ENCODE measurements at places on chromosomes 13 and 19.

- no peak for DNase-seq
Observed at GRCh38 chr19:5182751-5183150, 157.9 kb downstream of the PTPRS start.

DNA sequence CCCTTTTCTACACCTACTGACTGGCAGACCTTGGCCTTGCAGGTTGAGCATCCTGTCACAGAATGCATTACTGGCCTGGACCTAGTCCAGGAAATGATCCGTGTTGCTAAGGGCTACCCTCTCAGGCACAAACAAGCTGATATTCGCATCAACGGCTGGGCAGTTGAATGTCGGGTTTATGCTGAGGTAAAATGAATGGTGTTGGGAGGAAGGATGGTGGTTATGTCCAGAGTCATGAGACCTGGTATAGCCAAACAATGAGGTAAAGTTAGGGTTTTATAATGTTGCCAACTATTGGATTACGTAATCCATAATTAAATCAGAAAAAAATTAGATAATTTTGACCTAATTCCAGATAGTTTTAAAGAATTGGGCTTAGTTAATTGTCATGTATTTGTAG lies 212.5 kb downstream of the PCCA start:
- DNase-seq = no peak

- no peak for DNase-seq
Observed at GRCh38 chr13:51154029-51154555, 43.0 kb upstream of the C13orf42 start.

GRCh38 chr13:28819735-28820098 lies 422 bp upstream of the MTUS2 start:
- peak; percentile 77 for DNase-seq

DNA sequence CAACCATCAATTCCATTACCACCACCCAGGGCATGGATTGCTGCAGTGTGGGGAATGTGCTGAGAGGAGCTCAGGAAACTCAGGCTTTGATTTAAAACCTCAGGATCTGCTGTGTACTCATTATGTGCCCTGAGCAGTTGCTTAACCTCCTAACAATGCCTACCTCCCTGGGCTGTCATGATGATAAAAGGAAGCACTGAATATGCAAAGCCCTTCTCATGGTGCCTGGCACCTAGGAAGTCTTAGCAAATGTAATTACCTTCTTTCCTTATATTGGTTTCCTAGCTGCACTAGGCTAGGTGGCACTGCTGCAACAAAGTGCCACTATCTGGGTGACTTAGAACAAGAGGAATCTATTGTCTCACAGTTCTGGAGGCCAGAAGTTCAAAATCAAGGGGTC lies 62.2 kb downstream of the KCTD12 start:
- no peak for DNase-seq

DNA sequence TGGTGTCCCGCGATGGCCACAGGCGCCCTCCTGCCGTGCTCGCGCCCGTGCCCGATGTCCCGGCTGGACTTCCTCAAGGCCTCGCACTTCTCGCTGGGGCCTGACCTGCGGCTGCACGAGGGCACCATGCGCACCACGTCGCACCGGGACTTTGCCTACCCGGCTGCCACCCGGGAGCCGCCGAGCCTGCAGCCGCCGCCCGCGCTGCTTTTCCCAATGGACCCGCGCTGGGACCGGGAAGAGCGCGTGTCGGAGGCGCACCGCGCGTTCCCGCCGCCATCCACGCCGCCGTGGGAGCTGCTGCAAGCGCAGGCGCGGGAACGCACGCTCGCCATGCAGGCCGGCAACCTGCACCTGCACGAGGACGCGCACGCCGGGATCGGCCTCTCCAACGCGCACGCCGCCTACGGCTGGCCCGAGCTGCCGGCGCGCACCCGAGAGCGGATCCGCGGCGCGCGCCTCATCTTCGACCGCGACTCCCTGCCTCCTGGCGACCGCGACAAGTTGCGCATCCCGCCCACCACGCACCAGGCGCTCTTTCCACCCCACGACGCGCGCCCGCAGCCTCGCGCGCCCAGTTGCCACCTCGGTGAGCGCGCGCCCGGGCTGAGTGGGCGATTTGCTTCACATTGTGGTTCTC lies 12.1 kb upstream of the PEX11G start:
- peak; percentile 78 for DNase-seq

DNA sequence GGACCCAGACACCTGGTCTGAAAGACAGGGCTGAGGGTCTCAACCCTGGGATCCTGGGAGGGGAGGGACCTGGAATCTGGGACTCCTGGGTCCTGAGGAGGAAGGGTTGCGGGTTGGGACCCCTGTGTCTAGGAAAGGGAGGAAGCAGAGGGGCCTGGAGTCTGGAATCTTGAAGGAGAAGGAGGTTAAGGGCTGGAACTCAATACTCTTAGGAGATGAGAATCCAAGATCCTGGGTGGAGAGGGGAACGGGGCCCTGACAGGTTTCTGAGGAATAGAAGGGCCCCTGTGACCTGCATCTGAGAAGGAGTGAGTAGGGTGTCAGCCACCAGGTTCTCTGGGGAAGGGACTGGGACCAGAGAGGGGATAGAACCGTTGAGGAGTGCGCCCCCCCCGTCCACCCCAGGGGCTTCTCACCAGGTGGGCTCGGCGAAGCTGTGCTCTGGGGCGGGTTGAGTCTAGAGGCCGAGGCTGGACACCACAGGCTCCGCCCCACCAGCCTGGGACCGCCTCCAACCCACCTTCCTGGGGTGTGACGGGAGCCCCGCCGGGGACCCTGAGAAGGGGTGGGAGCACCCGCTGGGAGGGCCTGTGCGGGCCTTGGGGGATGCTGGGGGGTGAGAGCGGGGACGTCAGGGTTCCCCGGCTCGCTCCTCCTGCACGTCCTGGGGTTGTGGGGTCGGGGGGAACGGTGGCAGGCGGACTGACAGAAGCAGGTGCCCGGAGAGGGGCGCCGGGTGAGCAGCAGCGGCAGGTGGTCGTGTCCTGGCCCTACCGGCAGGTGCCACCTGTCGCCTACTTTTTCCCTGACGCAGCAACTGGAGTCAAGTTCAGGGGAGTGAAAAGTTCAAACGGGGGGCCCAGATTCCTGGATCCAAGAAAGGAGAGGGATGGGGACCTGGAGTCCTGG lies at the start of gene MAMSTR:
Gene MAMSTR (minus strand): TSS at position 463 of the 909 bp plus-strand sequence. CDS start 694 bp downstream, outside the sequence.
- no peak for DNase-seq

DNA sequence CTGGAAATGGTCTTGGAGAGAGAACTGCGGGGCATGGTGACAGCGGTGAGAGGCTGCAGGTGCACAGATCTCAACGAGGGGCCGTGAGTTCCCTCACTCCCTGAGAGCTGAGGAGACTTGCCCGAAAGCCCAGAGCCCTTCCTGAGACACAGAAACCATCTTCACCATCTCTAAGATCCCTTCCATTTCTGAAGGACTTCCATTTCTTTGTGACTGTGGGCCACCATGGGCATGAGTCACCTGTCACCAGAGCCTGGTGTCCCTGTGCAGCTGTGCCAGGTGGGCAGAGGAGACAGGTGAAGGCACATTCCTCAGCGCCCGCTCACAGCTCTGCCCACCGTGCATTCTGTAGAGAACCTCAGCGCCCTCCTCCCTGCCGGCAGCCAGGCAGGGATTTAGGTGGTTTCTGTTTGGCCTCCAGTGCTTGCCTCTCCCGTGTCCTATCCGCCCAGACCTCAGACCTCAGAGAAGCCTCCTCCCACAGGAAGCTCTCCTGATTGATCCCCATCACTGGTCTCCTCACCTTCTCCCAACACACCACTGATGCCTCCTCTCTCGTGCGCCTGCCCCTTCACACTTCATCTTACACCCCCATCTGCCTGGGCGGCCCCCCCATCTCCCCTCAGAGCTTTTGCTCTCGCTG lies 24.2 kb downstream of the SH3GL1 start:
- no peak for DNase-seq

DNA sequence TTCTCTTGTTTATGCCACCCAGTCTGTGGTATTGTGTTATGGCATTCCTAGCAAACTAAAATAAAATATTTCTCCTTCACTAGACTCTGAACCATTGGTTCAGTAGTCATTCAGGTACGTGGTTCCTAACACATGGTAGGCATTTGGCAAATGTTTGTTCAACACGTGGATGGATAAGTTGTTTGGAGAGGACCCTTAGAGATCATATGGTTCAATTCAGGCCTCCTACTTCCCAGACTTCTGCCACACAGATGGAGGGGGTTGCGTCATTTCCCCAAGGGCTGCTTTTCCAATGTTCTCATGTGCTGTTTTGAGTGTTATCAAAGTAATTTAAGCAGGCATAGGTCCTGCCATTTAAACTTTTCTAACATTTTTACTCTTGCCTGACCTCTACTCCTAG lies 6.7 kb downstream of the CXCL17 start:
- no peak for DNase-seq

DNA sequence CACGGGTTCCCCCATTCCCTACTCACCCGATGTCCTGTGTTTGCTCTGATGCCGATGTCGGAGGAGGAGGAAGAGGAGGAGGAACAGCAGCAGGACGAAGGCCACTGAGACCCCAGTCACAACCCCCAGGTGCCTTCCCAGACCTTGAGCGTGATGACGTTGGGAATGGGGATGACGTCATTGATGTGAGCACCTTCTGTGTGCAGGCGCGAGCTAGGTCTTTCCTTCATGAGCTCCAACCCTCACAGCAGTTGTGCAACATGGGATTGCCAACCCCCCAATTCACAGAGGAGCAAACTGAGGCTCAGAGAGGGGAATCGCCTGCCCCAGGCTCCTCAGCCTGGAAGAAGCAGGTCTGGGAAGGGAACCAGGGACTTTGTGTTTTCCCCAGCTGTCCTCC lies 4.2 kb downstream of the LILRB5 start:
- DNase-seq = no peak

DNA sequence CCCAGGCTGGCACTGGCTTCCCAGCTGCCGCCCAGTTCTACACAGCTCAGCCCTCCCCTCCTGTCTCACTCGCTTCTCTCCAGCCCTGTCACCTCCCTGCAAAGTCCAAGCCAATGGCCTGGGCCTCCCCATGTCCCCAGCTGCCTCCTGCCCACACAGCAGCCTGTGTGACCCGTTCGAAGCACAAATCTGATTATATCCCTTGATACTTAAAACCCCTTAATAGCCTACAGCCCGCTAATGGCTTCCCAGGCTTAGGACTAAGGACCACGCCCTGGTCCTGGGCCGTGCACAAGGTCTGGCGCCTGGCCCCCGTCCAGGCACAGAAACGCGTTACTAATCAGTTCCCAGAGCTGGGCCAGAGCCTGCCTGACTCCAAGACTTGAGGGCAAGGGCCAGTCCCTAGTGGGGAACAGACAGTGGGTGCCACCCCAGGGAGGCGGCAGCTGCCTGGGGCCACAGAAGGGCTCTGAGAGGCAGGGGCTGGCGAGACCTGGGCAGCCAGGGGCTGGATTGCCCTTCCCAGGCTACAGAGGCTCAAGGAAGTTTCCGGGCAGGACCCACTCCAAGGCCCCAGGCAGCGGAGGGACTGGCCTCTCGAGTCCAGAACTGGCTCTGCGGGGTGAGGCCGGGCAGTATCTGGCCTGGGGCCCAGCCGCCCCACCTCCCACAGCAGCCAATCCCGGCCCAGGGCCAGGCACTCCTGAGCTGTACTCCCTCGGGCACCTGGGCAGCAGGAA lies 10.4 kb downstream of the XAB2 start:
- no peak for DNase-seq

- no peak for DNase-seq
Observed at GRCh38 chr19:35171730-35172129, 17.2 kb downstream of the FXYD5 start.

DNA sequence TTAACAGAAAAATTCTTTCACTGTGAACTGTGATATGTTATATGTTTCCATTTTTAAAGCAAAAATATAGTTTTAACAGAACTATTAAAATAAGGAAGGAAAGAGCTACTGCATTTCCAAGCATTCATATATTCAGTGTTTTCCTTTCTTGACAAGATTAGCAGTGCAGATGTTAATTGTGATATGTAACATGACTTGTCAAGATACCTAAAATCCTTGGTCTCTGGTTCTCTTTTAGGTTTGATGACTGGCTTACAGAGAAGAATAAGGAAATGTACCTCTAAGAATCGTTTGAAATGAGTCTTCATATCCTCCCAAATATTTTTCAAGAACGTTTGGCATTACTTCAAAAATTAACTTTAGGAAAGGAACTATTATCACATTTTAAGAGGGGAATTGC lies 907.2 kb downstream of the PCDH9 start:
- DNase-seq = no peak

DNA sequence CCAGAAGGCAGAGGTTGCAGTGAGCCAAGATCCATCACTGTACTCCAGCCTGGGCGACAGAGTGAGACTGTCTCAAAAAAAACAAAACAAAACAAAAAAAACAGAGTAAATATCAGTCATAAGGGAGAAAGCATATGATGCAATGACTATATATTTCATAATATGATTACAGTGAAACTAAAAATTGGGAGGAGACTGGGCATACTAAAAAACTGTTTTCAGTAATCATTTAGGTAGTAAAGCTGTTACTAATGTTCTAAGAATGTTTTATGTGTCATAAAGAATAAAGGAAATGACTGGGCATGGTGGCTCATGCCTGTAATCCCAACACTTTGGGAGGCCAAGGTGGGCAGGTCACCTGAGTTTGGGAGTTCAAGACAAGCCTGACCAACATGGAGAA lies 15.9 kb downstream of the ZNF573 start:
- no peak for DNase-seq

GRCh38 chr19:46517471-46517870 lies 21.8 kb upstream of the PNMA8B start:
- DNase-seq = no peak

- no peak for DNase-seq
Observed at GRCh38 chr13:32989942-32990341, 26.3 kb upstream of the KL start.

DNA sequence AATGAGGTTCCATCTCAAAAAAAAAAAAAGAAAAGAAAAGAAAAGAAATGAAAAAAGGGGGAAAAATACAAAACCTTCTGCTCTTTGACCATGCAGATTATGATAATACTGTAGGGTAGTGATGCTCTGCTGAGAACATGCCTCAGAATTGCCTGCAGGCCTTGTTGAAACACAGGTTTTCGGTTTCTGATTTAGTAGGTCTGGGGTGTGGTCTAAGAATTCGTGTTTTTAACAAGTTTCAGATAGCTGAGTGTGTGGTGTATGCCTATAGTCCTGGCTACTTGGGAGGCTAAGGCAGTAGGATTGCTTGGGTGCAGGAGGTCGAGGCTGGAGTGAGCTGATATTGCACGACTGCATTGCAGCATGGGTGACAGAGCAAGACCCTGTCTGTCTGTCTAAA lies 14.9 kb upstream of the CYP2B6 start:
- DNase-seq = no peak

- no peak for DNase-seq
Observed at GRCh38 chr19:17683078-17683477, 5.1 kb downstream of the UNC13A start.

GRCh38 chr19:7916103-7916954 lies 1.7 kb downstream of the TGFBR3L start:
- peak; percentile 38 for DNase-seq

GRCh38 chr19:18414504-18415177 lies 4.6 kb upstream of the SSBP4 start:
- DNase-seq = no peak

GRCh38 chr19:35207391-35207871 lies 21.1 kb downstream of the FAM187B start:
- DNase-seq = no peak
